SK-N-DZ (cell line): ENCODE measurements at places on chromosomes 3 and 15.

DNA sequence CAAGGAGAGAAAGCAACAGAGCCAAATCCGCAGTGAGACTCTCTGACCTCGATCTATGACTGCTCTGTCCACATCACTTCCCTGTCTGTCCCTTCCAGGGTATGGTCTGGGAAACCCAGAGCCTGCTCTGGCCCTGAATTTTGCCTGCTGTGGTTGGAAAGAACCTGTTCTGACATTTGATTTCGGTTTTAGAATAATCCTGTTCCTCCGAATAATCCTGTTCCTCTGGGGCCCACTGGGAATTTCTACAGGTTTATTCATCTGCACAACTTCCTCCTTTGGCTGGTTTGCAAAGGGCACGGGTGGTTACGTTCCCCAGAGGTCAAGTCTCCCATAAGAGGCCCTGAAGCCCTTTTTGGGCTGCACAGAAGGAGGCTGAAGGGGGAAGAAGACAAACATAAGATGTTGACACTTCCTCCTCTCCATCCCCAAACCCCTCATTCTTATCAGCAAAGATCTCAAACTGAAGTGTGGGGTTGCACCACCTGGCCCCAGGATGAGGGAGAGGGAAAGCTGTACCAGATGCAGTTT lies 10.6 kb downstream of the LAMP3 start:
- no peak for DNase-seq

DNA sequence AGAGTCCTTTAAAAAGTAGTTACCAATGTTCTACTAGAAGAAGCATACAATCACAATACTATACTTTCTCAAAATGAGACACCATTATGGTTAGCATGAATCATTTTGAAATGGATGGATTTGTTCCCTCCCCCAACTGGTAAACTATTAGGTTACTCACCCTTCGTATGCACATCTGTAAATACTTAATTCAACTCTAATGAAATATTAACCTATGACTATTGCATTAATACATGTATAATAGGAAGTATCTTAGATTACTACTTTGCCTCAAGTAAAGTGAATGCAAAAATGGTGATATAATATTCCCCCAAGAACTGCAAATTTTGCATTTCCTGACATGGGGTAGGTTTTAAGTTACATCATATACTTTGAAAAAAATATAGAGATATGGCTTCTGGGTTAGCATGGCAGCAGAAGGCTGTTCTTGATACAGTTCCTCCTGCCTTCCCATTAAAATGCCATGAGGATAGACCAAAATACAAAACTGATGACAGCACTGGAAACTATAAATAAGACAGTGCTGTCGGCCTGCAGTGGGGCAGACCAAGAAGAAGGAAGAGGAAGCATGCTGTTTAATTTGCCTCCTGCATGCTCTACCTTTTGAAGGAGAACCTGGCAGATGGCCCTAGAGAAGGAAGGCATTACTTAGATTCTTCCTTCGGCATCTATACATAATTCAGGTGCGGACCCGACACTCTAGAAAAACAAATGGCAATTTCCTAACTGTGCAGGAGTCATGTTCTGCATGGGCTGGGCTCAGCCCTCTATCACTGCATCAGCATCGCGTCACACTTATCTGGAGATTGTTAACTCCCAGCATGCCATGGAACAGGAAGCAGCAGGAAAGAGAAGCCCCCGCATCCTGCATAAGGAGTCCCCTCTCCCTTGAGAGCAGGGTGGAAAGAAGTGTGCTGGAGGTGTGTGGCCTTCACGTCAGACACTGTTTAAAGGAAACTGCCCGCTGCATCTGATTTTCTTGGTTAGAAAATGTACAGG lies 41.8 kb upstream of the NEO1 start:
- DNase-seq, result peak; percentile 60

GRCh38 chr3:189355481-189356201 lies 183.9 kb downstream of the TPRG1 start:
- no peak for DNase-seq

DNA sequence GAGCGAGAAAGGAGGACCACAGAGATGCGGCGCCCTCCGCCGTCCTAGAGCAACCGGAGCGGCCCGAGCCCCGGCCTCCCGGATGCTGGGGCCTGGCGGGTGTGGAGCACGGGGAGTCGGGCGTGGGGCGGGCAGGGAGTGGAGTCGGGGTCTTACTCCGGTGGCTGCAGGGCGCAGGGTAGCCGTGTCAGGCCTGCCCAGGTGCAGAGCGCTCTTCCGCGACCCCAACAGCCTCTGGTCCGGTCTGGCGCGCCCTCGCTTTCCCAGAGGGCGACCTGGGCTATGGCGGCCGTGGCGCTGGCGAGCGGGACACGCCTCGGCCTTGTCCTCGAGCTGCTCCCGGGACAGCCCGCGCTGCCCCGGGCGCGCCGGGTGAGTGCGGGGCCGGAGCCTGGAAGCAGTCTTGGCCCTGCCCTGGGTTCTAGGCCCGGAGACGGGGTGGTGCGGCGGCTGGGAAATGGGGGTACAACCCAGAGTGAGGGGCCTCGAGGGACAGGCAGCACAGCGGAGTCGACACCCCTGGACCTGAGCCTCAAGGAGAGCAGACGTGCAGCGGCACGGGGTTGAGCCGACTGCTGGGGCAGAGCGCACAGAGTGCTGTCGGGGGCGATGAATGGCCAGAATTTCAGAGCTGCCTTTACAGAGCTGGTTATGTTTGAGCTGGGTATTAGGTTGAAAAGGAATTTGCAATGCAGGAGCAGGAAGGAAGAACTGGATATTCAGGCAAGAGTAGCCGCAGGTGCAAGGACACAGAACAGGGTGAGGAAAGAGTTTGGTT lies at the start of gene ZNF662:
Gene ZNF662 (plus strand): TSS at position 73 of the 778 bp plus-strand sequence. CDS start 1,973 bp downstream, outside the sequence.
- DNase-seq, result no peak

DNA sequence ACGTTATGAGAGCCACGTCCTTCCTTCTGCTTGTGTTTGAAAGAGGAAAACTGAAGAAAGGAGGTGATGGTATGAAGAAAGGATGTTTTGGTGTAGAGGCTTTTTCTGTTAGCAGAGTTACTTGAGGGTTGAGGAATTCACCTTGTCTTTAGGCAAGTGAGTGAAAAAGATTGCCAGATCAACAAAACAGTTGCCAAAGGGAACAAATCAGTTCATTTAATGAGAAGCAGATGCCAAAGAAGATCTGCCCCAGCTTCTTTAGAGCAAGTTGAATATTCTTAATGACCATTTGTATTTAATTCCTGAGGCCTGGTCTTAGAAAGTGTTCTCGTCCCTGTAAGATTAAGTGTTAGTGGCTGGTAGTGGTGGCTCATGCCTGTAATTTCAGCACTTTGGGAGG lies 2.6 kb downstream of the CHCHD6 start:
- no peak for DNase-seq

DNA sequence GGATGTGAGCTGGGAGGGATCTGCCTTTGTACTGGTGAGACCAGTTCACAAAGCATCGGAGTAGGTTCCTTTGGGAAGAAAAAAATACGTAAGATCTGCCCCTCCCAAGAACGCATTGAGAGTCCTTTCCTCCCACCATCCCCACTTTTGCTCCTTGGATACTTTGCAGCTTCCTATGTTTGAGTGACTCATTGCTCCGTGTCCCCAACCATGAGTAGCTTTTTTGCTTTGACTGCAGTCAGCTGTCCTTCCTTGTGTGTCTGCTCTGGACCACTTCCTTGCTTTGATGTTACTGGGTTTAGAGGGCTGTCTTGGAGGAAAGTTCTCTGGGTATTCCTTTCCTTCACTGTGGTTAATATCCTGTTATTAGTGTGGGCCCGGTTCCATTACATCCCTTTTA lies 43.2 kb upstream of the PTPN23 start:
- DNase-seq, result no peak

DNA sequence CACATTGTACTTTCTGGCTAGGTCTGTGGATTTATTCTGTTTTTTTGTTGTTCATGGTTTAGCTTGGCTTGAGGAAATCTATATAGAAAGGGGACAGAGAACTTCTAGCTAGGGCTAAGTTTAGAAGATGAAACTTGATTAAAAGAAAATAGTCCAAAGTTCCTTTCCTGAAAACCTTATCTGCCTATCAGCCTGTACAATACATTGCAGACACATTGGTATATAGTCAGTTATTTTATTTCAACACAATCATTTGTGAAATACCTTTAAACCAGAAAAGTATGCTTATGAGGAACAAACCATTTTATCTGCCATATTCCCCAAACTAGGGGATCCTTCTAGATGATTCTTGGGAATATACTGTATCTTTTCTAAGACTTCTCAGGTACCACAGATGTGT lies 147.3 kb upstream of the CGNL1 start:
- no peak for DNase-seq

DNA sequence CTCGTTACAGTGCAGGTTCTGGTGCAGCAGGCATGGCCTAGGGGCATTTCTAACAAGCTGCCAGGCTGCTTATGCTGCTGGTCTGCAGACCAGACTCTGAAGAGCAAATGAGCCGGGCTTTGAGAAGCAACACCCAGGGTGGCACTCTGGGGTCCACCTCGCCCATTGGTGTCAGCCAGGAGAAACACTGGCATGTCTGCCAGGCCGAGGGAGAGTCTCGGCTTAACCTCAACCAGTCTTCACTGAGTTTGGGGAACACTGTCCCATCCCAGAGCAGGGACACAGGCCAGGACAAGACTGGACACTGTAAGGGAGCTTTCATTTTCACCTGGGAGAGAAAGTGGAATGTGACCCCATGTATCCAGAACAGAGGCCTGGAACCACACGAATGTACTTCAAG lies 93.4 kb downstream of the TOP2B start:
- DNase-seq, result no peak

- DNase-seq, result no peak
Measured at GRCh38 chr3:28935146-28935545, 345.7 kb upstream of the RBMS3 start.

GRCh38 chr3:44412365-44412764 lies 65.1 kb downstream of the ZNF445 start:
- DNase-seq, result no peak

GRCh38 chr15:83435782-83436181 lies 11.4 kb upstream of the SH3GL3 start:
- no peak for DNase-seq

DNA sequence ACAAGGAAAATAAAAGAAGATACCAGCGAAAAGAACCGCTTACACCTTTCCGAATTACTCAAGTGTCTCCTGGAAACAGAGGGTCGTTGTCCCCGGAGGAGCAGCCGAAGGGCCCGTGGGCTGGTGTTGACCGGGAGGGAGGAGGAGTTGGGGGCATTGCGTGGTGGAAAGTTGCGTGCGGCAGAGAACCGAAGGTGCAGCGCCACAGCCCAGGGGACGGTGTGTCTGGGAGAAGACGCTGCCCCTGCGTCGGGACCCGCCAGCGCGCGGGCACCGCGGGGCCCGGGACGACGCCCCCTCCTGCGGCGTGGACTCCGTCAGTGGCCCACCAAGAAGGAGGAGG lies 325 bp downstream of the ALCAM start:
- DNase-seq, result peak; percentile 37

- DNase-seq, result no peak
Measured at GRCh38 chr15:53591041-53591440, 168.4 kb downstream of the WDR72 start.

- no peak for DNase-seq
Measured at GRCh38 chr3:50339485-50340146, 1.0 kb downstream of the RASSF1 start.

DNA sequence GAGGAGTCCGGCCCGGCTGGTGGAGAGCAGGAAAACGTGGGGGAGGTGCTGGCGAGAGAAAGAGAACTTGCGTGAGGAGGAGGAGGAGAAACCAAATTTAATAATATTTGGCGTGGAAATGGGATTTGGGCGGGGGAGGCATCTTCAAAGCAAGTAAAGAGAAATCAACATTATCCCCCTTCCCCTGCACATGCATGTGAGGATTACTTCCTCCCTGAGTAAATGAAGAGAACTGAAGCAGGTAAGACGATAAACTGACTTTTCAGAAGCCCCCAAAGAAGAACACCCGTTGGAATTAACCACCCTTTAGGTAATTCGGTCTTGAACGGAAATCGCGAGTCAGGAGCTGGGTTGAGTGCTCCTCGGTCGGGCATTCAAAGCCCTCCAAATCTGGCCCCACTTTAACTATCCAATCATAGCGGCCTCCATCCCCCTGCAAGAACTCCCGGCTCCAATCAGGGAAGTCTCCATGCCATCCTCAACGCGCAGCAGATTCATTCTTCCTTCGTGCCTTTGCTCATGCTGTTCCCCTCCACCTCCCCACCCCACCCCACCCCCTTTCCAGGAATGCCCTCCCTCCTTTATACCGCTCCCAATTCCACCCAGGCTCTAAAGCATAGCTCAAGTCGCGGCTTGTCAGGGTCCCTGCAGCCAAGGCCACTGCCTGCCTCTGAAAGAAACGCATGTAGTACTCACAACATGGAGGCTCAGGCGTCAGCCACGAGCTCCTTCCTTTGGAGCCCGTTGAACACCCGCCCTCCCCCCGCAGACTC lies 545 bp upstream of the RFX7 start:
- peak; percentile 93 for DNase-seq

- no peak for DNase-seq
Measured at GRCh38 chr15:67106764-67107013, 41.3 kb downstream of the SMAD3 start.

DNA sequence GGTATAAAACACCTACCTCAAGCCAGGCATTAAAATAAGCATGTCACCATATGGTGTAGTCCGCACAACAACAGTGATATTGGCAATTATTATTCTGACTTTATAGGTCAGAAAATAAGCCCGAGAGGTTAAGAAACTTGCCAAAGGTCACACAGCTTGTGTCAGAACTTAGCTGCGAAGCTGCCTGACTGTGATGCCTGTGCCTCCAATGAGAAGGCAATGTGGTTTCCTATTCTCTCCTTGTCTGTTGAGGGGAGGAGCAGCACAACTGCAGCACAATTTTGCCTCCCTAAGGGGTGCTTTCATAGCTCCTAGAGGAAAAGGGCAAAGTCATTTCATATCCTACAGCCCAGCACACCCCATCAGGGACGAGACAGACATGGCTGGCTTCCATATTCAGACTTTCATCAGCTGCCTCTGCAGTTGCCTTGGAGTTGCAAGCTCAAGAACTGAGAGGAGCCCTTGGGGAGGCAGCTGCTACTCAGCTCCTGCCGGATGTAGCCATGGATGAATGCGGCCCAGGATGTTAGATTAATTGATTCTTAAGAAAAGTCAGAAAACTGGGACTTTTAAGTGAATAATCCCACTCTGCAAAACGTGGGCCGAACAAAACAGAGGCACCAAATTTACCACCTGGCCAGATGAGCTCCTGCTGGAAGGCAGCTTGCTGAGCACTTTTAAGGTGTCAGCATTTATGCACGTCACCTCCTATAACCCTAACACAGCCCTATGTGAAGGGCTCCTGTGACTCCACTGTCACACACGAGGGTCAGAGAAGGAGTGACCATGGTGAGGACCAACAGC lies 38.5 kb downstream of the MYO5C start:
- DNase-seq, result peak; percentile 20

GRCh38 chr3:105904678-105905284 lies 36.0 kb upstream of the CBLB start:
- DNase-seq, result peak; percentile 7

DNA sequence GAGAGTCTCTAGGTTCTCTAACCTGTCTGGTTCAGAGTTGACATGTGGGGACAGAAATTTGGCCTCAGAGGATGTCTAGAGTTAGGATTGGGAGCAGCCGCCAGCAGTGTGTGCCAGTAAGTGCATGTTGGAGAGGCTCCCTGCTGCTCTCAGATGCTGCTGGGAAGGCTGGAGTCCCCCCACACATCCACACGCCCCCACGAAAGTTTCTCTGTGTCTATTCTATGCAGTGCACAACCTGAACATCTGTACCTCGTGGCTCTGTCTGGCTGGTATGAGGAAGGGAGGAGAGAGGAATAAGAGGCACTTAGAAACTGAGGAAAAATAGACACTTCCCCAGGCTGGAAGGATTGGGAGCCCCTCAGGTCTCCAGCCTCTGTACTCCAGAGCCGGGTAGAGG lies 131.8 kb downstream of the RAB11A start:
- no peak for DNase-seq

- DNase-seq, result no peak
Measured at GRCh38 chr3:155370198-155370597, 76.7 kb upstream of the STRIT1 start.

GRCh38 chr15:60649845-60650548 lies 171.1 kb upstream of the ICE2 start:
- DNase-seq, result no peak
